Lung microvascular endothelial cell (primary cell): ENCODE measurements at places on chromosomes 11 and 22.
A peak's percentile ranks its signal among the peaks of the same experiment; 100 is the strongest.

DNA sequence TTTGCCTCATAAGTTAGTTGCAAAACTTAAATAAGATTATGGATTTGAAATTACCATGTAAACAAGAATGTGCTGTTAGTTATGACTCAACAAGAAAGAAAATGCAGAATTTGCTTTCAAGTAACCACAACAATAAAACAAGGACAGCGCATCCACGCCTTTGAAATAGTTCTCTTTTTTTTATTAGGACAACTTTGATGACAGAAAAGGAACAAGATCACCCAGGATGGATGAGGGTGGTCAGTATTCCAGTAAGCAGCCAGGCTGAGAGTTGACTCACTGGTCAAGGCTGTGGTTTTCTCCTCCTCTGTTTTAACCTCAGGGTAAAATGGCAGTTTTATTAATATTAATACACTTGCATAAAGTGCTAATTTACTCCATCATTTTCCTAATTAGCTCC, 544.4 kb downstream of the OPCML start:
- no peak for DNase-seq

DNA sequence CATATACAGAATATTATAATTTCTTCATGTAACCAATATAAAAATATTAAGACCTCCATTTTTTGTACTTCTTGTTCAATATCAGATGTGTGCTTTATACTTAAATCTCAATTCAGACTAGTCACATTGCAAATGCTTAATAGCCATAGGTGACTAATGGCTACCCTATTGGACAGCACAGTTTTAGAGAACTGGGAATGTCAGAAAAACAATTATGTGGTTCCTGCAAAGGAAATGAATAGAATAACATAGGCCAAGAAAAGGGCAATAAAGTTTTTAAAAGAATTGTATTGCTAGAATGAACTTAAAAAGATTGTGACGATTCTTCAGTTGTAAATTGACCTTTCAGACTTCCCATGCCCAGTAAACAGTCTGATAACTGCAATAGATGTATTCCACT, 843.0 kb downstream of the METTL15 start:
- DNase-seq = peak; percentile 59

DNA sequence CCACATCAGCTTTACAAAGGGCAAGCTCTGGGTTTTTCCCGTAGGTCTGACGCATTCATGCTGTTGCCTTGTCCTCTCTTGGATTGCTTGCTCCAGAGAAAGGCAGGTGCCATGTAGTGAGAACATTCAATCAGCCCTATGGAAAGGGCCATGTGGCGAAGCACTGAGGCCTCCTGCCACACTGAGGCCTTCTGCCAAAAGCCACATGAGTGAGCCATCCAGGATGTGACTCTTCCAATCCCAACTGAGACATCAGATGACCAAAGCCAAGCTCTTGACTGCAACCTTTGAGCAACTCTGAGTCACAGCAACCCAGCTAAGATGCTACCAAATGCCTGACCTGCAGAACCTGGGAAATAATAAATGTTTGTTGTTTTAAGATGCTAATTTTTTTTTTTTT, 9.0 kb upstream of the PANX3 start:
- DNase-seq = peak; percentile 7

DNA sequence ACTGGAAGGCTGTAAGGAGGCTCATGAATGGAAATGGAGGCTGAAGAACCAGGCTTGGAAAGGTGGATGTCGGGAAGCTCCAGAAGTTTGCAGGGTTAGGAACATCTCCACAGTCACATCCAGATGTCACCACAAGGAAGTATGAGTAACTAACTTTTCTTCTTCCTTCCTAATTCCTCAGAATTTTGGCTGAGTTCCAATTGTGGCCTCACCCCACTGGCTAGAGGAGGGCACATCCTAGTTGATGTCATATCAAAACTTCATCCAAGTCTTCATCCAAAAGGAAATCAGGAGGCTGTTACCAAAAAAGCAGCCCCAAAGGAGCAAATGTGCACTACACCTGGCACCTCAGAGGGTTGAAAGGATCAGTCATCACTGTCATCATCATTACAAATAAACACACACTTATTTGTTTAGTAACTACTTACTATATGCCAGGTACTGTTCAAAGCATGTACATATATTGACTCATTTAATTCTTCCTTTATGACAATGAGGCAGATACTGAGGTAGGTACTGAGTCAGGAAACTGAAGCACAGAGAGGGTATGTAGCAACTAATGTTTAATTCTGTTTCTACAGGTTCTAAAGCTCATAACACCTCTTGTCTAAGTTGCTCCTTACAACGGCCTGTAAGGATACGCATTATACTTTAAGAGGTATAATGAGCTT, 7.3 kb upstream of the PTPN5 start:
- peak; percentile 9 for DNase-seq

- DNase-seq = no peak
Observed at GRCh38 chr11:39361557-39361956, 2097.9 kb downstream of the LRRC4C start.

- peak; percentile 66 for DNase-seq
Observed at GRCh38 chr22:44567846-44568493, 69.9 kb upstream of the RTL6 start.

GRCh38 chr11:13098063-13098462, 88.9 kb downstream of the RASSF10 start:
- no peak for DNase-seq

GRCh38 chr11:79170321-79170720, 270.5 kb downstream of the TENM4 start:
- DNase-seq = no peak

- no peak for DNase-seq
Observed at GRCh38 chr11:23674866-23675265, 814.6 kb upstream of the CCDC179 start.

DNA sequence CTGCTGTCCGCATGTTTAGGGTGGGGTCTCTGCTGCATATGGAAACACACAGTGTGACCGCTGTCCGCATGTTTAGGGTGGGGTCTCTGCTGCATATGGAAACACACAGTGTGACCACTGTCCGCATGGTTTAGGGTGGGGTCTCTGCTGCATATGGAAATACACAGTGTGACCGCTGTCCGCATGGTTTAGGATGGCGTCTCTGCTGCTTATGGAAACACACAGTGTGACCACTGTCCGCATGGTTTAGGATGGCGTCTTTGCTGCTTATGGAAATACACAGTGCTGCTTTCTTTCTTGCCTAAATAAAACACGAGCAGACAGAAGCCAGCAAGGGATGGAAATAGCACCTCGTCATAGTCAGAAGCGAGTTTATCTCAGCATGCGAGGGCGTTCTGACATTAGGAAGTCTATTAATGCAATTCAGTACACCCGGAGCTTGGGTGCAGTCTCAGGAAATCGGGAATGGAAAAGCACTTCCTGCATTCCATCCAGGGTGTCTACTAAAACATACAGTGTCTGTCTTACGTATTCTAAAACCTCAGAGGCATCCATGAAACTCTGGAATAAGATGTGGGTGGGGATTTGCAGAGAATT, 32.6 kb upstream of the TOLLIP start:
- peak; percentile 22 for DNase-seq

DNA sequence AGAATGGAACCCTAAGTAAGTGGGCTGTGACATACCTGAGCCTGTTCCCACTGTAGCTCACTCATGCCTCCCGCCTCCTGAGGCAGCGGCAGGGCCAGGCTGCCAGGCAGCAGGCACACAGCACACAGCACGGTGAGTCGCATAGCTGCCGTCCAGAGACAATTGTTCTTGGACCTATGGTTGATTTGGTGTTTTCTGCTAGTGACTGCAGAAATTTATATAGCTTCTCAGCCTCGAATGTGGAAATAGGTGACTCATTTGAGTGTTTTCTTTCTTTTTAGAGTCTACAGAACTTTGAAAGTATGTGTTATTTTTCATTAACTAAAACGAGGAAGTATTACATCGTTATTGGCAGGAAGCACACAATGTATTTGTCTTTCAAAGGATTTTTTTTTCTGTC, at the start of gene MMP7:
Gene MMP7 (minus strand): TSS at position 190 of the 400 bp plus-strand sequence. CDS start 47 bp downstream, at position 143.
- peak; percentile 47 for DNase-seq

DNA sequence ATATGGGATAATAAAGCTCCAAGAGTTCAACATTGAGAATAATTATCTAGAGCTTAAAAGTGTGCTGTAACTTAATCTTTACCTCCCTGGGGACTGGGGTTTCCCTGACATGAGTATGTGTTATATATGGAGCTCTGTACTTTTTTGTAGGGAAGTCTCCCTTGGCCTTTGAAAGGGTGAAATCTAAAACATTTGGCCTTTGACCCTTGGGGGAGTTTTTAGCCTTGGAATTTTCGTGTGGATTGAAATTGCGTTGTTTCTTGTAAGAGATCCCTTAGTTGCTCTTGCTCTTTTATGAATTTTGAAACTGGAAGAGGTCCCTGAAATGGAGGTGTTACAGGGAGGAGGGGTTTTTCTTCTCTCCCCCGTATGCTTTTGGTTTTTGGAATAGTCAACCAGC, 450.0 kb downstream of the NELL1 start:
- no peak for DNase-seq

DNA sequence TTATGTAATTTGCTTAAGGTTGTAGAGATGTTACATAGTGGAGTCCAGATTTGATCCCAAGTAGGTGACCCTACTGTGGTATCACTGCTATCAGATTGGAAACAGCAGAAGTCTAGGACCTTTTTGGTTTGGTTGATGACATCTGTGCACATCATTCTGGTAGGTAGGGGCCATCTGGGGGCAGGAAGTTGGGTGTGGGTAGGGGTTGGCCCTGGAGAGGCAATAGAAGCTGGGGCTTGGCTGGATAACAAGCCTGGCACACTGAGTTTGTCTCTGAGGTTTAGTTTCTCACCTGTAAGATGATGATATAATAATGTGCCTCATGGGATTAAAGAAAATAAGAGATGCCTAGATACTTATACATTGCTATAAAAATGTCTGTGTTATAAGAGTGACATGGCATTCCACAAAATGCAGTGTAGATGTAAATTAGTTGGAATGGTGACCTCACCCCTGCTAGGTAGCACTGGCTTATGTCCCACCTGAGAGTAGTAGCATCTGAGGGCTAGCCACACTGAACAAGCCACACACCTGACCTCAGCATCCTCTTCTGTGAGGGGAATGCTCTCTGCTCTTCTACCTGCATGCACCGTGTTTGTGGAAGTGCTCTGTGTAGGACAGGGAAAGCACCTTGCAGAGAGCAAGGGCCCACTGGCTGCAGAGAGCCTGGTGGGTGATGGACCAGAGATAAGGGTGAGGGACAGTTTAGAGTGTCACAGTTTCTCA, 36.9 kb downstream of the PTPRJ start:
- DNase-seq = no peak

DNA sequence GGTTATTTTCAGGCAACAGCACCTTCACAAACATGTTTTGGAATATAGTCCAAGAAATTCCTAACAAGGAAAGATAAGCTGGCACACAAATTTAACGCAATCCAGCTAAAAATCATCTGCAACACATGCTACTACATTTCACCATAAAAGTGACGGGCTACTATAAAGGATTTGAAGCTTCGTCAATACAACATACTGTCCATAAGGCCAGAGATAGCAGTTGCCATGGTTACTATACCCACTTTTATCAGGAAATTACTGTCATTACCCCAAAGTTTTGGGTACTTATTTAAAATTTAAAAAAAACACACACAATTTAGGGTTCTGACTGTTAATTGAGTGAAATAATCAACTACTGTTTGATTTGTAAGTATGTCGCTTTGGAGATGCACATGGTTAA, 6.9 kb downstream of the PHF21A start:
- no peak for DNase-seq

DNA sequence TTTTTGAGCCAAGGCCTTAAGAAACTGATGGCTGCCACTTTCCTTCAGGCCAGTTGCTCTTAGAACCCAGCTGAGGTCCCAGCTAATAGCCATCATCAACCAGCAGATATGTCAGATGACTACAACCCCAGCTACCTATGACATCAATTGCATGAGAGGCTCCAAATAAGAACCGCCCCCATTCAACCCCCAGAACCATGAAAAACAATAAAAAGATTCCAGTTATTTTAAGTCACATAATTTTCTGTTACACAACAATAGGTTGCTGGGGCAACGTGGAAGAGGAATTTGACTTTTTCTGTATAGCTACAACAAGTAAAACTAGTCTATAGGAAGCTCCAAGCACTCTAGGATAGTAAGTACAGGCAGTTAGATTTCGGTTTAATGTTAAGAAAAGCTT, 216.3 kb upstream of the MTNR1B start:
- no peak for DNase-seq

DNA sequence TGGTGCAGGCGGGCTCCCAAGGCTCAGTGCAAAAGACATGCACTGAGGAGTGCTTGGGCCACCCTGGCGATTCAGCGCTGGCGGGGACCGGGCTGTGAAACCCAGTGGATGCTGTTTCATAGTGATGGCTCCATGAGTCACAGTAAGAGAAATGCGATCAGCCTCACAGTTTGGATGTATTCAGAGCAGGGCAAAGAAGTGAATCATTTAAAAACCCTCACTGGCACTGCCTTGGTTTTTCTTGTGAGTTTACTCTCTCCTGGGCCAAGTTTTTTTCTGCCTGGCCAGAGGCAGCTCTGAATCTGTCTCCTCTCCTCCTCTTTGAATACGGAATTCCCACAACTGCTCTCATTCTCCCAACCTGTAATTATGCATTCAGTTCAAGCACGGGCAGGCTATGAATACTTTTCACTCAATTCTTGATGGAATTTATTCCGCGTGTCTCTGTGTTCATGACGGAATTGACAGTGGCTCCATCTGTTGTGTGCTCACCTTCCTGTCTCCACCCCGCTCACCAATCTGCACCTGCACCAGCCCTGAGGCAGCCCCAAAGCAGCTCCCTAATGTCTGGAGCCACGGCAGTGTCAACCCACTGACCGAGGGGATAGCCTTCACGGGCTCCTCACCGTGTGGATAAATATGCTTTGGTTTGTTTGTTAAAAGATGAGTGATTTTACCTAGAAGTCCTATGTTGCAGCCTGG, 14.9 kb downstream of the ADAMTS8 start:
- no peak for DNase-seq

GRCh38 chr11:1852877-1853276, at the start of gene LSP1:
LSP1 (plus strand) TSS chr11:1853084; CDS start chr11:1853145, 61 bp downstream.
- no peak for DNase-seq

GRCh38 chr11:131884461-131885073, 514.2 kb downstream of the NTM start:
- peak; percentile 19 for DNase-seq

- DNase-seq = peak; percentile 84
Observed at GRCh38 chr11:46247659-46248058, 29.8 kb upstream of the CREB3L1 start.

DNA sequence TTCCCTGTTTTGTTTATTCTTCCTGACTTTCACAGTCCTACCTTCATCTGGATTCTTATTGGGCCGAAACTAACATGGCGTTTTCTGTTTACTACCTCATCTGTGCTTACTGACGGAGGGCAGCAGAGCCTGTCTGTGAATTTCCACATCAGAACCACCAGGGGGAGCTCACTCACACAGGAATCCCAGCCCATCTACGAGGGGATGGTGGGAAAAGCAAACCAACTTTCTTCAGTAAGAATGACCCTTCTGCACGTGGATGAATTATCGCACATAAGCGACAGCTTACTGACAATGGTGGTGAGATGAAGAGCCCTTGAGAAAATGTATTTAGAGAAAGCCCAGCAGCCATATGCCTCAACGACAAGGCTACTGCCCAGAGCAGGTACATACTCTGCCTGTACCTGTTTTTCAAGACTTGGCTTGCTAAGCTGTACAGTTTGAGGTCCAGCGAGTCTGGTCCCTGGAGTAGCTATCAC, 42.5 kb downstream of the LARGE2 start:
- DNase-seq = peak; percentile 84
